ENCODE measurements at places on chromosomes 13 and 19.

DNA sequence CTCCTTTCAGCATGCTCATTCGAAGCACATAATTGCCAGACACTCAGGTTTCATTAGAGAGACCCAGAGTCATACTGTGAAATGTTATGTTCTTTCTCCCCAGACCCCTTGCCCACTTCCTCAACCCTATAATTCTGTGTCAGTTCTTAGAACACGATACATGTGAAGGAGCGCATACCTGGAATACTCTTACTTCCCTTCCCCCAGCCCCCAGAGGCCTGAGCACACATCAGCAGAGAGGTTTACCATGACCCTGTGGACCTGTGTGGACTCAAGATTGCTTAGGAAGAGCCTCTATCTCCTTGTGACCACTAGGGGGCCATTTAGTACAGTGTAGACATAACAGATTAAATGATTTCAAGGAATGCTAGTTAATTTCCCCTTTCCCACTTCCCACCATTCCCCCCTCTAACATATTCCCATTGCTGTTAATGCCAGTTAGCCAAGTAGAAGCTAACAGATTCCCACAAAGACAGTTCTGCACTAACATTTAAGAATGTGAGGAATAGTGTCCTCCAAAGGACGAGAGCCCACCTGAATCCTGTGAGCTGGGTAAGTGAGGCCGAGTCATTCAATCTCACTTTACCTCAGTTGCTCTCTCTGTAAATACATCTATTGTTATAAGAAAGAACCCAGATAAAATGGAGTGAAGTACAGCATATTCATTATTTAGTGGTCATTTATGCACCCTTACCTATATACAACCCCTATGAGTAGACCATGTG is 154.2 kb upstream of the MAB21L1 start:
- DNase-seq, result peak; percentile 22

- no peak for DNase-seq
Measured at GRCh38 chr13:41244556-41244955, 18.8 kb downstream of the MTRF1 start.

GRCh38 chr19:58007285-58007684 is 4.7 kb upstream of the ZNF606 start:
- DNase-seq, result no peak

GRCh38 chr19:55113570-55114039 is 3.8 kb downstream of the PPP1R12C start:
- DNase-seq, result peak; percentile 69

GRCh38 chr19:45149129-45149528 is 11.7 kb downstream of the NKPD1 start:
- DNase-seq, result no peak

GRCh38 chr19:50311723-50312635 is 17.2 kb downstream of the KCNC3 start:
- DNase-seq, result no peak

DNA sequence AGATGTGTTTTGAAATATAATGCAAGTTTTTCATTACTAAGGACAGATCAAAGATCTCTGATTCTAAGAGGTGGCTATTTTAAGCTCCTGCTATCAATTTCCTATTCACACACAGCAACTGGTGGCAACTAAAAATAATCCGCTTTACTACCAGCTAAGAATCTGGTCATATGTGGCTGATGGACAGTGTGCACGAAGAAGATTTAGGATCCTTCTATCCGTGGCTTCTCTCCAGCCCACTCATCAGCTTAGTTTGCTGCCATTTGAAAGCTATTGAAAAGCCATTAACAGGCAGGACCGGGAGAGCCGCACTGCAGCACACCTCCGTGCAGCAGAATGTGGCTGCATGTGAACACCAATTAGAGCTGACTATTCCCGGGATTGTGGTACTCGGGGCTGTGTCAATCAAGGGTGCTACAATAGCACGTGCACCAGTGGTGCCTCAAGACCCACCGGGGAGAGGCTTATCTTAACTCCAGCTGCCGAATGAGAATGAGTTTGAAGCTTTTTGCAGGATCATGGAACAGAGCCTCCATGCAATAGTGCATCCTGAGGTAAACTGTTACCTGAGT is at the start of gene MYO16:
MYO16 (plus strand) TSS at position 431 of the 572 bp plus-strand sequence. CDS start 234 bp downstream, outside the sequence.
- DNase-seq, result no peak

DNA sequence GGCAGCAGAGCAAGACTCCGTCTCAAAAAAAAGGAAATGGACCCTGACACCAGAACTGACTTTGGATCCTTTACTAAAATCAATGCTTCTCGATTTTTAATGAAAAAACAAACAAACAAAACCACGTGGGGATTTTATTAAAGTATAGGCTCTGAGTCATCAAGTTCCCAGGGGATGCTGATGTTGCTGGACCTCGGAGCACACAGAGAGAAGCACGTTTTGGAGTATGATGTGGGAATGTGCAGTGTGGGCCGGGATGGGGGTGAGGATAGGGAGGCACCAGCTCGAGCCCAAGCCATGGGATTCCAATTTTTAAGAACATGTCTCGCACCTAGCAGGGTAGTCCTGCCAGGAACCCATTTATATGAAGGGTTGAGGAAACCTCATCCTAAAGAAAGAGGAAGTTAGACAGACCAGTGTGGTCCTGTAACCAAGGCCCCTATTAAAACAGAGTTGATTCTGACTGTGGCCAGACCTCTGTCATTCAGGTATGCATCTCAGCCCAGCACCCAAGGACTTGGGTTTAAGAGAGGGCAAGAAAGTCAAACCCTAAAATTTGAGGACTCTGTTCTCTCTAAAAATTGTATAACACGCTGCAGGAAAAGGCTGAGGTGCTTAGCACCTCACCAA is 6.4 kb downstream of the FLT1 start:
- DNase-seq, result no peak

DNA sequence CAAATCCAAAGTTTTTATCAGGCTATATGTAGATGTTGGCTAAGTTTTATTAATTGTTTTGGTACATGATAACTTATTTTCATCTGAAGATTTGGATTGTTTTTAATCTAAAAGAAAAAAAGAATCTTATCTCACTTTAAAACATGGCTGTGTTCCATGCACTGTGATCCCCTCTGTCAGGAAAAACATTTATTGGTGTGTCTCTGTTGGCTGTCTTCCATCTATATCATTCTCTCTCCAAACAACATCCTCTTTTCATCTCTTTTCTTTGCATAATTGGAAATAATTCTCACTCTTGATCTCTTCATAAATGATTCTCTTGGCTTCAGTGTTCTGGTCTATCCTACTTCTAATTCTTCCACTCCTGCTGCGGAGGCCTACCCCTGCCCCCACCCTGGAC is 4.2 kb downstream of the NALCN start:
- DNase-seq, result no peak

DNA sequence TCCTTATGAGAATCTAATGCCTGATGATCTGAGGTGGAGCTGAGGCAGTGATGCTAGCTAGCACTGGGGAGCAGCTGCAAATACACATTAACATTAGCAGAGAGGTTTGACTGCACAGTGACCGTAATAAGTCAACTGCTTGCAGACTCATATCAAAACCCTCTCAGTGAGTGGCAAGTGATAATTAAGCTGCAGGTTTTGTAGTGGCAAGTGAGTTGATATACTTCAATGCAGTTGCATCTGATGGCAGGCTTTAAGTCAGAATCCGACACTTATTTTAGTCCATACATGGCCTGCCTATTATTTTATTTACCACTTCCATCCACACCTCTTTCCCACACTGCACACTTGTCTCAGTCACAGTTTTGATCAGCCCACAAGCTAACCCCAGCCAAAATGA is 209.2 kb upstream of the IRS2 start:
- DNase-seq, result no peak

DNA sequence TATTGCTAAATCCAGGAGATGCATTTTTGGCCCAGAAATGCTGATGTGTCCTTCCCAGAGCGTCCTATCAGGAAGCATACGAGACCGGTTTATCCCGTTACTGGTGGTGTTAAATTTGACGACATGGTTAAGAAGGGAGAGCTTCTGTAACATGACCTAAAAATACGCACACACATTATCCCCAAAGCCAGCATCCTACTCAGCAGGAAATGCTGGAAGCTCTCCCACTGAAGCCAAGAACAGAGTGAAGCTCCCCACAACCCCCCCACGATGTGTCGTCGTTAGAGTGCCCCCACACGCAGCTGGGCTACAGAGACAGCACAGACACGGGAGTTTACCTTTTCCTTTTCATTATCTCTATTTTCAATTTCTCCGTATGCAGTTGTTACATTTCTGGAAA is 45.1 kb upstream of the MCF2L start:
- no peak for DNase-seq

DNA sequence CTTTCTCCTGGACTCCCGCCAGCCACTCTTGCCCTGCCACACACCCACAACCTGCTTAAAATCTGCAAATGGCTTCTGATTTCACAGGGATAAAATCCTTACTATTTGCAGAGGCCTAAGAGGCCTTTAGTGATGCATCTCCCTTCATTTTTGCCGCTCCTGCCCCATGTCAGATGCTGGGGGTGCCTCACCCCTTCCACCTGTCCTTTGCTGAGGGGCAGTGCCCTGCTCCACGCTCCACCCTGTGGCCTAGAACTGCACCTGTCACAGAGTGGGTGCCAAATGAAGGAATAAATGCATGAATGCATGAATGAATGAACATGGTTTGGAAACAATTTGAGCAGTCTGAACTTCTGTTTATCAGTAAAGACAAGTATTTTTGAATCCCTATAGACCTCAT is 34.1 kb upstream of the UQCRFS1 start:
- DNase-seq, result no peak

- DNase-seq, result no peak
Measured at GRCh38 chr19:3106509-3107141, 12.5 kb downstream of the GNA11 start.

DNA sequence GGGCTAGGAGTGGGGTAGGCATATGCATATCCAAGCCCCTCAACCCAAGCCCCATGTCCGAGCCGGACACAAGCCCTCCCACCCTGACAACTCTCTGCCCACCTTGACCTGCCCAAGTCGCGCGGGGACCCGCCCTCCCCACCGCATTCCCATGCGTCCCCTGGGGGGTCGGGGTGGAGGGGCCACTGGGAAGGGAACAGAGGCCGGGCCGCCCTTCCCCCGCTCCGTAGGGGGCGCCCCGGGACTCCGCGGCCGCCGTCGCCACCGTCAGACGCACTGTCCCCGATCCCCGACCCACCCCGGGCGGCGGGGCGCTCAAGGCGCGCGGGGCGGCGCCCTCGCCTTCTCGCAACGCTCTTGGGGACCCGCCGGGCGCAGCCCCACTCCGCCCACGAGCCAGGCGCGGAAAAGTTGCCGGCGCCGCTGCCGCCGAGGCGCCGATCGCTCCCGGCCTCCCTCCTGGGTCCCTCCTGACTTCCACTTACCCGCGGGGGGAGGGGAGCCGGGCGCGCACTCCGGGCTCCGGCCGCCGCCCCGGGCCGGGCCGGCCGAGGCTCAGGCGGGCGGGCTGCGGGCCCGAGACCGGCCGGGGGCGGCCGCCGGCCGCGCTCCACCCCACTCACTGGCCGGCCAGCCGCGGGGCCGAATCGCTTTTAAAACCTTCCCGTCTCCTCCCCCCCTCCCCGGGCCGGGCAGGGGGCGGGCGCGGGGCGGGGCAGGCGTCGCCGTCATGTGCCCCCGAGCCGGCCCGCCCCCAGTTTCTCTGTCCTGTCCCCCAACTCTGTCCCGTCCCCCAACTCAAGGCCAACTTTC is 34.4 kb upstream of the NANOS3 start:
- no peak for DNase-seq

GRCh38 chr13:35984776-35985453 is 146.3 kb downstream of the DCLK1 start:
- DNase-seq, result no peak

GRCh38 chr19:1170938-1171754 is 2.9 kb downstream of the SBNO2 start:
- no peak for DNase-seq

DNA sequence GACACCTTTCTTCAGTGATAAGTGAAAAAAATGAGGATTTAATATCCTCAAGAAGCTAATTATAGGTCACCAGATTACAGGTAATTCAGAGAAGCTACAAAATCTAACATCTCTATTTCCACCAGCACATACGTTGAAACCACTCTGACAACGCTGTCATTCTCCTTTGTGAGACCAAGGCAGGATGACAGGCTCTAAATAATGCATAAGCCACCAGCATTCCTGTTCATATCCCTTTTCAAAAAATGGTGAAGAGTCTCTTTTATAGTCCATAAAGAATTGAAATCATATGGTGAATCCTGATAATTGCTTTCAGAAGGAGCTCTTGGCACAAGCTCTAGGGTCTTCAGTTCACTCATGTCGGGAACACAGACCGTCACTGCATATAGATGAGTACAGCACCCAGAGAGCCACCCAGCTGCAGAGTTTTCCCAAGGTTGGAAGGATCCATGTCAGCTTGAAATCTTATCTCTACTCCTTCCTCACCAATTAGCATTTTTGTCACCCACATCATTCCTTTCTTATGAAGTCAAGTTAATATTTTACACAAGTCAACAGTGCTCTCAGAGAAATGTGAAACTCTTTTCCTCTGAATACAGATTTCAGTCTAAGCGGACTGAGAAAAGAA is 431.4 kb downstream of the TBC1D4 start:
- DNase-seq, result peak; percentile 34

DNA sequence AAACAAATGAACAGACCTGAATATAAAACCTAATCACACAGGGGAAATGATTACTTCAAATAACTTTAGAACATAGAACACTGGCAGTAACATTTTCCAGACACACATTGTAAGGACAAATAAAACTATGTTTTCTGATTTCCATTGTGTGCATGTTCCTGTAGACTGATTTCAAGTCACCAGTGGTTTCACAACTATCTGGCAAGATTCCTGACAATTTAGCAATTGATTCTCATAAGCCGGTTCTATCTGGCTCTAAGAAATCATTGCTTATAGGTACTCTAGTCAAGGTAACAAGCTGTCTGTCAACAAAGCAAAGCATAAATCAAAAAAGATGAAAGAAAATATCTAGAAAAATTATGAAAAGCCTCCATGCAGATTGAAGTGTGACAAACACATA is 19.6 kb upstream of the PCCA start:
- no peak for DNase-seq
